ENCODE measurements at places on chromosomes 1 and 21.

DNA sequence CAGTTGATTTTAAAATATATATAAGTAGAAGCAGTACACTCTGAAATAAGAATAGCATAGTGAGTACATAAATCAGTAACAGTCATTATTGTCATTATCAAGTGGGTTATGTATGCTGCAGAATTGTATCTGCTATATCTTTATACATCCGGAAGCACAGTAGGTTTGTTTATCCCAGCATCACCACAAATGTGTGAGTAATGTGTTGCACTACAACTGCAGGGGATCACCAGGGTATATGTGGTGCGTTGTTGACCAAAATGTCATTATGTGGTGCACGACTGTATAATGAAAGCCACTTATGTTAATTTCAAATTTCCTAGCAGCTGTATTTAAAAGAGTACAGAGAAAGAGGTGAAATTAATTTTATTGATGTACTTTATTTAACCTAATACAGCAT is 87.7 kb upstream of the GADD45A start:
- DNase-seq: no peak

- DNase-seq: no peak
Observed at GRCh38 chr1:54329312-54330003, 76.7 kb downstream of the SSBP3 start.

- no peak for DNase-seq
Observed at GRCh38 chr1:91742848-91743292, 143.1 kb downstream of the TGFBR3 start.

GRCh38 chr1:112712701-112713128 is 2.4 kb downstream of the PPM1J start:
- no peak for DNase-seq

DNA sequence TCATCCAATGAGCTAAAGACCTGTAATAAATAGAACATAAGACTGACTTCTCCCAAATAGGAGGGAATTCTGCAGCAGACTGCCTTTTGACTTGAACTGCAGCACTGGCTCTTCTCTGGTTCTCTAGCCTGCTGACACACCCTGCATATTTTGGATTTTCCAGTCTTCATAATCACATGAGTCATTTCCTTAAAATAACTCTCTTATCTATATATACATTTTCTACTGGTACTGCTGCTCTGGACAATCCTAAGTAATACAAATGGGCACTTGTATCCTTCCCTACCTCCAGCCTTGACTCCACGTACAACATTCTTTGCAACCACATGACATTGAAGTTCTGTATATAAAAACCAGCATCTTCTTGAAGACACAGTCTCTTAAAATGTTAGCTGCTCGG is 429.4 kb upstream of the TMPRSS15 start:
- no peak for DNase-seq

DNA sequence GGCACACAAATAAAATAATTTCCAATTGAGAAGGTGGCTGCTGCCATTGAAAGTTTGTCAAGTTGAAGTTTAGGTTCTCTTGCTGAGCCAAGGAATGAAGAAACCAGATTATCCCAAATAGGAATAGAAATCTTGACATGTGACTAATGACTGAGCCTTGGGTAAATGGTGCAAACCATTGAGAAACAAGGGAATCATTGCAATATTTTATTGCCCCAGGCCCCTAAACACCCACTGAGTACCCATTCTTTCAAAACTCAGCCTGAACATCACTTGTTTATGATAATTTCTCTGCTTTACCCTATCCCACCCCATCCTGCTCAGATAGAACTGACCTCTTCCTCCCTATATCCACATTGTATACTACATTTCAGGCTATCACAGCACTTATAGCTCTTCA is 46.6 kb upstream of the VTCN1 start:
- no peak for DNase-seq

GRCh38 chr1:2349806-2350205 is 41.5 kb downstream of the MORN1 start:
- DNase-seq: no peak

DNA sequence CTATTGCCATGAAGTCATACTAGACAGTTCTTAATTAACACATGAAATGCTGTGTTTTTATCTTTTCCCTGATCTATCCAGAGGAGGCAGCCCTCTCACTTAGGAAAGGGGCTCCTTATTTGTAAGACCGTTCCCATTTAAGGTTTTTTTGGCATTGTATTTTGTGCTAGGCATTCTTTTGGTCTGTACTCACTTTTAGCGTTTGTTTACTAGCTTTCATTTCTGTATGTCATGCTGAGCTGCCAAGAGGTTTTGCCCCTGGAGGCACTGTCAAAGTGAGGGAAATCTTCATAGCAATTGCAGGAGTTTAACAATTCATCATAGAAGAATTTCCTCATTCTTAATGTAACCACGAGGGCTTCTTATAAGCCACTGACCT is 59.5 kb downstream of the MTR start:
- no peak for DNase-seq

DNA sequence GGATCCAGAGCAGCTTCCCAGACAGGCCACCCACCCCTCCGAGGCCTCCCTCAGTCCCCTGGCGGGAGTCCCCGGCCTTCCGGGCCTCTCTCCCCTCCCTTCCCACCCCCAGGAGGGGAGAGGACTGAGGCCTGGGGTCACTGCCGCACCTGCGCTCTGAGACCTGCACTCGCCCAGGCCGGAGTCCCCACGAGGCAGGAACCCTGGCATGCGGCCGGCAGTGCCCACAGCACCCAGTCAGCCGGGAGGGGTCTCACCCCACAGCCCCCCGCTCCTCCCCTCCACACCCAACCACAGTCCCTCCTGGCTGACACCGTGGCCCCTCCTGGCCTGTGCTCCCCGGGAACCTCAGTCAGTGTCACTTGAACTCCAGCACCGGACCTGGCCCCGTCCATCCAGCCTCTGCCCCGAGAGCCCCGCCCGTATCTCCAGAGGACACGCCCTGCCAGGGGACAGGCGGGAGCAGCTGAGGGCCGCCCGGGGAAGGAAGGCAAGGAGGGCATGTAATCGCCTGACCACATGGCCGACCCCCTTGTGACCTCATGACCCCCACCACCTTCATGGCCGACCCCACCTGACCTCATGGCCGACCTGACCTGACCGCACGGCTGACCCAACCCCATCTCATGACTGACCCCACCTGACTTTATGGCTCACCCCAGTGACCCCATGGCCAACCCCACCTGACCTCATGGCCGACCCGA is 28.7 kb upstream of the TTLL10 start:
- DNase-seq: no peak

DNA sequence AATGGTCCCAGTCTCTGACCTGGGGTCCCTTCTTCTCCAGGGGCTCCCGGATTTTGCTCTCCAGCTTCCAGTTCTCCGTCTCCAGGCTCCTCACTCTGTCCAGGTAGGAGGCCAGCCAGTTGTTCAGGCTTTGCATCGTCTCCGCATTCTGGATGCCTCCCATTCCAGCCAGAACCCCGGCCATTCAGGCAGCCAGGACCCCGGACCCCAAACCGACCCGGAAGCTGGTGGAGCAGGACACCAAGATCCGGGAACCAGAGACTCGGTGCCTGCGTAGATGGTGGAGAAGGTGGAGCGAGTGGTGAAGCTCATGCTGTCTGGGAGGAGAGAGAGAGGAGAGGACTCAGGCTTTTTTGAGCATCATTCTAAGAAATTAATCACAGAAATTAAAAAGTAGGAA is 572.4 kb upstream of the NCAM2 start:
- no peak for DNase-seq

GRCh38 chr1:218658269-218658668 is 313.1 kb downstream of the TGFB2 start:
- no peak for DNase-seq

- no peak for DNase-seq
Observed at GRCh38 chr1:41380195-41380594, 19.0 kb downstream of the FOXO6 start.

DNA sequence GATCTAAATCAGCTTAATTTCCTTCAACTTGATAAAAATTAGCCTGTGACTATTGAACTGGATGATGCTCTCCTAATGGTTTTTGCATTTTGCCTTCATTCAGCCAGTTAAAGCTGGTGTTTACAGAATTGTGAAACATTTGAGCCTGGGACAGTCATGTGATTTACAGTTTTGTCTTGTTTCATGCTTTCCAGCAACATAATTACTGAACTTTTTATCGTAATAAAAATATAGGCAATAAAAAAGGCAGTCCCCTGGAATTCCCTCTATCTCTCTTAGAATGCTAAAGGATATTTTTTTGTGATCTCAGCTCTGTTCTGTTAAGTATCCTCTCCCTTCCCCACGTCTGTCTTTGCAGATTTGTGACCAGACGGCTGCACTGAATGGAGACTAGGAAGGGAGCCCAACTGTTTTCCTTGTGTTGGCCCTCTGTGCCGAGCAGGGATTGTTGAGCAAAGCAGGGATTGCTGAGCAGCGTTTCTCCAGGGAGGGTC is 70.3 kb upstream of the RGL1 start:
- DNase-seq: no peak

DNA sequence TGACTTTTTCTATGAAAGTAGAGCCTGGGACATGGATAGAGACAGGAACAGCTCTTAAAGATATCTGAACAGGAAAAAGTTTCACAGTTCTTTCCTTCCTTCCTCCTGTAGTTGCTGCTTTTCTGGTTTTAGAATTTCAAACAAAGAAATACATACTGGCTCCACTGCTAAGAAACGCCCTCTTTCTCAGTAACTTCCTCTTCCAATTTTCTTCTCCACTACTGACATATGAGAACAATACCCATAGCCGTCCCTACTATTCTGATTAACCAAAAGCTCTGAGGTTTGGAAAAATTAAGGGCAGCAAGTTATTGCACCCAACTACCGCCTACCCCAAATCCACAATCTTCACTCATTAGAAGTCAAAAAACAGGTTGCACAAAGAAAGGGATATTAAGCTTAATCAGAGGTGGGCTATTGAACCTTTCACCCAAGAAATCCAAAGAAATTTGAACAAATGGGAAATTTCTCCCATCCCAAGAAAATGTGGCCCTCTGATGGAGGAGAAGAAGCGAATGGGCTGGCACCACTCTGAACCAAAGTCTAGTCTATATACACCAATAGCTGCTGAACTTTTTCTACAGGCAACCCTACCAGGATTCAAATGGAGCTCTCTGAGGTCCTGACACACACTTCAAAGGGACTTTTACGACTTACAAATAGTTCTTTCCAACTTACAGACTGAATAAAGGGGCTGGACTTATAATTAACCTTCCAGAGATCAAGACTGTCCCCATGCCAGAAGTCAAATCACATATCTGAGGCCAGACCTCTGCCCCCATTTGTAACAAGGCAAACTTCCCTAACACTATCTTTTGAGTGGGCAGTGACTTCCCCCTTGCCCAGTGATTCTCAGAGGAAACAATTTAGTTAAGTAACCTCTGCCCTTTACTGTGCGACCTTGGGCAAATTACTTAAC is 1.7 kb downstream of the WASF2 start:
- peak; percentile 21 for DNase-seq

Measured in CD4-positive, alpha-beta T cell treated with Interleukin-1 beta for 1 hour (primary cell).